ENCODE measurements at places on chromosomes 2 and 18. TPM values are rescaled to one million over a fixed set of nuclear protein-coding genes. Genes with fewer than 3 reads are reported as not detected.

CYP26B1 gene
- polyA plus RNA-seq: 9.1 TPM

C2orf72 gene
- not detected for polyA plus RNA-seq

FSIP2 gene
- polyA plus RNA-seq: 3.0 TPM

ARHGAP15 gene
- 8.7 TPM for polyA plus RNA-seq

PPP1R1C gene
- 0.69 TPM for polyA plus RNA-seq

ELOA2 gene
- polyA plus RNA-seq: not detected

DCC gene
- not detected for polyA plus RNA-seq

ERFE gene
- polyA plus RNA-seq: 9.7 TPM

CD226 gene
- polyA plus RNA-seq: 1.5 TPM

CRYGD gene
- not detected for polyA plus RNA-seq

SGPP2 gene
- not detected for polyA plus RNA-seq

TFPI gene
- 49.6 TPM for polyA plus RNA-seq

MYO5B gene
- polyA plus RNA-seq: 1.3 TPM

PRKAG3 gene
- polyA plus RNA-seq: 16.8 TPM

Measured in muscle of arm (tissue), 14 donors.